SK-MEL-5 (cell line): ENCODE measurements at places on chromosomes 3 and 15. TPM values are rescaled to one million over a fixed set of nuclear protein-coding genes. Genes with fewer than 3 reads are reported as not detected.

The GOLGA8N gene
- 0.16 and 0.29 TPM in 2 replicates for total RNA-seq

The OR4F15 gene
- total RNA-seq = 0.16 TPM in 1 of 2 replicates, not detected in the other

The P2RY14 gene
- not detected in 2 replicates for total RNA-seq

The GJD2 gene
- not detected in 2 replicates for total RNA-seq

The PTPN9 gene
- 20.0 and 21.0 TPM in 2 replicates for total RNA-seq

The SLC22A14 gene
- not detected in 2 replicates for total RNA-seq

The LRTM1 gene
- total RNA-seq = not detected in 2 replicates

The SMC4 gene
- total RNA-seq = 58.0 and 59.1 TPM in 2 replicates

The STAC gene
- total RNA-seq = 2.2 TPM in 1 of 2 replicates, not detected in the other

The EHD4 gene
- 4.9 and 5.7 TPM in 2 replicates for total RNA-seq

The ADPRH gene
- total RNA-seq = 1.5 and 1.6 TPM in 2 replicates

The EID1 gene
- 154 and 171 TPM in 2 replicates for total RNA-seq

The MRPS11 gene
- 92.6 and 92.9 TPM in 2 replicates for total RNA-seq

The MYO1E gene
- total RNA-seq = 59.9 and 68.7 TPM in 2 replicates

The GRAMD1C gene
- total RNA-seq = 4.1 and 5.2 TPM in 2 replicates

The KLHL40 gene
- total RNA-seq = not detected in 2 replicates

The MYD88 gene
- total RNA-seq = 0.98 and 1.8 TPM in 2 replicates

The NRG4 gene
- 2.8 and 6.3 TPM in 2 replicates for total RNA-seq

The CCR3 gene
- total RNA-seq = not detected in 2 replicates

The AMOTL2 gene
- total RNA-seq = 12.1 and 12.5 TPM in 2 replicates
